ENCODE measurements at places on chromosomes 3 and 15.

DNA sequence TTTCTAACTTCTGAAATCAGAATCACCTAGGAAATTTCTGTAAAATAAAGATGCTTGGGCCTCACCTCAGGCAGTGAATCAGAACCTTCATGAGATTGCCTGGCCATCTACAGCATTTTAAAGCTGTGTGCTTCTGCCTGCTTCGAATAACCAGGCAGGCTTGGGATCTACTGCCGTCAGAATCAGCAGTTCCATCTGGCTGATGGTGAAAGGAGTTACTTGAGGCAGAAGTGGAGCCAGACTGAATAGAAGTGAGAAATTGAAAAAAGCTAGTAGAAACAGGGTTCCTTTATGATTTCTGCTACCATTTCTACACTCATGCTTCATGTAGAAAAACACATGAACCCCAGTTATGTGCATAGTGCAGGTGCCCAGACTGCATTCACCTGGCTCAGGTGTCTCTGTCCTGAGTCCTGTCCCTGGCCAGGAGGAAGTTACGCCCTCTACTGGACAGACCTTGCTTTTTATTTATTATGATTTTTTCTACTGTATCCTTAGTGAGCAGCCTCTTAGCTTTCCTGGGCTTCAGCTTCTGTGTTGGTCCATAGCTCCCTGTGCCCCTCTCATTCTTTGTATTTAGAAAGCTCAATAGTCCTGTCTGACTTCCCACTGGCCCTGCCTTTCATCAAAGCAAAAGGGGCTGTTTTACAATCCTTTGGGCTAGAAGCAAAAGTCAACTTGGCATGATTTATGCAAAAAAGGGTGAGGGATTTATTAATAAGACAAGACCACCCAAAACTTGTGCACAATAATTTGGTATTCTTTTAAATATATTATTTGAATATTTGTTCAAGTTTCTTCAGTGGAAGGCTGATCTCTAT, 200.8 kb upstream of the GOLGA6L4 start:
- peak; percentile 18 for DNase-seq

DNA sequence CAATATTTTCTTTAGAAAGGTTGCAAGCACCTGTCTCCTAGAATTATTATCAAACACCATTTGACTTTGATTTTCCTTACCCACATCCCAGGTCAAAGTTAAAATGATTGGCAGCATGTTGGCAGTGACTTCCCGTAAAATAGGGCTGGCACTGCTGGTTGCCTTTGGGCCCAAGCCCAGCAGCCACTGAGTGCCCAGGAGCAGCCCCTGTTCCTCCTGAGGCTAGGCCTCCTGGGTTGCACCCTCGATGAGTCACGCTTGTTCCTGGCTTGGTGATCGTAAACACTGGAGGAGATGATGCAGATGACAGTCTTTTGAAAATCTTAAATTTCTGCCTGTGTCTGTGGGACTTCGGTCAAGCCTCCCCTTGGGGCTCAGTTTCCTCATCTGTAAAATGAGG, 290.0 kb downstream of the TLE3 start:
- no peak for DNase-seq

DNA sequence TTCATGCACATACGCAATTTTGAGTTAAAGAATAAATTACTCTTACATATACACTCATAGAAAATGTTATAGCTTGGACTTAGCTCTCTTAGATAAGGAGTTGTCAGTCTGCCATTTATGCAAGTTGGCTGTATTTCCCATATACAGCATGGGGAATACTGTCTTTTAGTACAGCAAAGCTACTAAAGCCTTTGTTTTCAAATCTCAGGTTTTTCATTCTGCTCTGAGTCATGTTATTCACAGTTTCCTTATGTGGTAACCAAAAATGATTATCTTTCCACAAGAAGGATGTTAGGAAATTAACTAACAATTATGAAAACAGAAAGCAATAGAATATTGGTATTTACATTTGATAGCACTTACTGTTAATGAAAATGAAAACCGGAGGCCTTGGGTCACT, 4.3 kb upstream of the TIPARP start:
- DNase-seq = no peak

DNA sequence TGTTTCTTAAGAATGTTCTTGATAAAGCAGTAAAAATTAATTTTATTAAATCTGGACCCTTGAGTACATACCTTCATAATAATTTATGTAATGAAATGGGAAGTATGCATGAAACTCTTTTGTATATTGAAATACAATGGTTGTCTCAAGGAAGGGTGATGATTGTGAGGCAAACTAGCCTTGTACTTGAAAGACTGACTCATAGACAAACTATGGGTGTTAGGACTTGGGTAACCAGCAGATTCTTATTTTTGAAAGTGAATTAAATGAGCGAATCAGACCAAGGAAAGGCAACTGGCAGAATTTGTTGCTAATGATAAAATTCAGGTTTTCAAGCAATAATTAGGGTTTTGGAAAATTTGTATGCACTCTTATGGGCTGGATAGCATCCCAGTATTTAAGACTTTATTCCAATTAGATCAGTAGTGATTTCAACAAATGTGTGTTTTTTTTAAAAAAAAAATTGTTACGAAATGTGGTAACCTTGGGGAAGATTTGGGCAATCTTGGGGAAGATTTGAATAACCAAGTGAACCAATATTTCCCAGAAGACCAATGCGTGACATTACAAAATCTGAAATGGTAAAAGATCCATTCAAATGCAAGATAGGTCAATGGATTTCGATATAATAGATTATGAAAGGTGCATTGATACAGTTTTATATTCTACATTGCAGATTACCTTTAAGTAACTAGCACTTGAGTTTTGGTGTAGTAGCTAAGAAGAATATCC, 42.0 kb downstream of the ATP2C1 start:
- DNase-seq = no peak

DNA sequence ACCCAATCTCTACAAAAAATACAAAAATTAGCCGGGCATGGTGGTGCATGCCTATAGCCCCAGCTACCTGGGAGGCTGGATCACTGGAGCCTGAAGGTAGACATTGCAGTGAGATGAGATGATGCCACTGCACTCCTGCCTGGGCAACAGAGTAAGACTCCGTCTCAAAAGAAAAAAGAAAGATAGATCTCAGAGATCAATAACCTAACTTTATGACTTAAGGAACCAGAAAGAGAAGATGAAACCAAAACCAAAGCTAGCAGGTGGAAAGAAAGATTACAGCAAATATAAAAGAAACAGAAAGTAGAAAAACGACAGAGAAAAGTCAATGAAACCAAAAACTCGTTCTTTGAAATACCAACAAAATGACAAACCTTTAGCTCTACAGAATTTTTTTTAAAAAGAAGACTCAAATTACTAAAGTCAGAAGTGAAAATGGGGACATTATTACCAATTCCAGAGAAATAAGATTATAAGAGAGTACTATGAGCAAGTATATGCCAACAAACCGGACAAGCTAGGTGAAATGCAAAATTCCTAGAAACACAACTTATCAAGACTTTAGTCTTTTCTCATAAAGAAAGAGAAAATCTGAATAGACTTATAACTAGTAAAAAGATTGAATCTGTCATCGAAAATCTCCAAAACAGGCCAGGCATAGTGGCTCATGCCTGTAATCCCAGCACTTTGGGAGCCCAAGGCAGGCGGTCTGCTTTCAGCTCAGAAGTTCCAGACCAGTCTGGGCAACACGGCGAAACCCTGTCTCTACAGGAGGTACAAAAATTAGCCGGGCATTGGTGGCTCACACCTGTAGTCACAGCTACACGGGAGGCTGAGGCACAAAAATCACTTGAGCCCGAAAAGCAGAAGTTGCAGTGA, 35.0 kb downstream of the ACAP2 start:
- no peak for DNase-seq

DNA sequence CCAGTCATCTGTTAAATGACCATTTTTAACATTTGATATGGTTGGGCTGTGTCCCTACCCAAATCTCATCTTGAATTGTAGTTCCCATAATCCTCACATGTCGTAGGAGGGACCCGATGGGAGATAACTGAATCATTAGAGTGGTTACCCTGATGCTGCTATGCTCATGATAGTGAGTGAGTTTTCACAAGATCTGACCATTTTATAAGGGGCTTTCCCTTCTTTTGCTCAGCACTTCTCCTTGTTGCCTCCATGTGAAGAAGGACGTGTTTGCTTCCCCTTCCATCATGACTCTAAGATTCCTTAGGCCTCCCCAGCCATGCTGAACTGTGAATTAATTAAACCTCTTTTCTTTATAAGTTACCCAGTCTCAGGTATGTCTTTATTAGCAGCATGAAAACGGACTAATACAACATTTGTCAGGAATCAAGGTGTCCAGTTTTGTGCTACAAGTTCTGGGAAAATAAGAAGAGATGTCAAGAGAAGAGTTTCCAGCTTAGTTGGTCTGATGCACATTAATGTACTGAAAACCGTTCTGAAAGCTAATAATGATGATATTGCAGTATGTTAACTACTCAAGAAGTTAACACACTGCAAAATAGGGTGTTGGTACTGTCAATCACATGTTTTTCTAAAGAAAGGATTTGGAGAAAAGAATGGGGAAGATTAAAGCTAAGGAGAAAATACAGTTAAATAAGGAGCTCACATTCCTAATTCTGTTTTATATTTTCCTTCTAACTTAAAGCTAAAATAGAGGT, 67.9 kb downstream of the ATP8B4 start:
- no peak for DNase-seq

DNA sequence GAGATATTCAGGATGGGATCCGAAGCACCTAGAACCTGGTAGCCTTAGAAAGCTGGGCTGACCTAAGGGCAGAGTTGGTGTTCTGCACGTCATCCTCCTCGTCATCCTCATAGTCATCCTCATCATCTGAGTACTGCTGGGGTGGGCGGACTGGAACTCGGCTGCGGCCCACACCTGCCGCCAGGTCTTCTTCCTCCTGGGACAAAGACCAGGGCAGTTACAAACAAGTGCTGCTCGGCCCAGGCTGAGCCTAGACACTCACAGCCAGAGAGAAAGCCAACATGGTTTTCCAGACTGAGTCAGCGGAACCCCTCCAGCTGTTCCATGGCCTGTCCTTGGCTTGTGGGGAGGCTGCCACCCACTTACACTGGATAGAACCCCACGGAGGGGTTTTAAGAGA, 40.5 kb downstream of the SEMA3G start:
- no peak for DNase-seq

- DNase-seq = no peak
These were observed 62.5 kb upstream of the HRH1 start for GRCh38 chr3:11091791-11092190.

DNA sequence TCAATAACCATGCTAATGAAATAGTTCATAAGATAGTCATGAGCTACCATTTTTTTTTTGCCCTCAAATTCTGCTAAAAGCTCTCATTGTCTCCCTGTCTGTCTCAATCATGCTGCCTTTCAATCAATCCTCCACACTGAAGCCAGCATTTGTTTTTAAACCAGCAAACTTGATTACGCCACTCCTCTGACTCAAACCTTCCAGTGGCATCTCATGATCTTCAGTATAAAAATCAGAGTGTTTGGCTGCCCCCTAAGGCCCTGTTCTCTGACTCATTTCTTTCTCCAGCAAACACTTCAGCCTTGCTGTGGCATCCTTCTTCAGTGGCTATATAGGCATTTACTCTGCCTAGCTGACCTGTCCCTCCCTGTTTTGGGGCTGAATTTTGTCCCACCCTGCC, 36.0 kb upstream of the EOMES start:
- DNase-seq = no peak

- DNase-seq = no peak
These were observed 40.8 kb downstream of the TM4SF18 start for GRCh38 chr3:149292666-149293065.

Data from NCI-H774 (cell line).